ENCODE measurements at places on chromosomes 11 and 22. TPM values are rescaled to one million over a fixed set of nuclear protein-coding genes. Genes with fewer than 3 reads are reported as not detected.

The TMEM191B gene
- total RNA-seq: 6.4 TPM

The TSGA10IP gene
- total RNA-seq: not detected

The CRYBA4 gene
- not detected for total RNA-seq

The UPK2 gene
- 17.1 TPM for total RNA-seq

The C1QTNF4 gene
- total RNA-seq: 0.22 TPM

The KCNQ1 gene
- 0.55 TPM for total RNA-seq

The UBQLNL gene
- total RNA-seq: not detected

The PKDREJ gene
- not detected for total RNA-seq

The SLC25A18 gene
- total RNA-seq: 0.57 TPM

The E2F8 gene
- total RNA-seq: 22.0 TPM

The FAM118B gene
- 12.5 TPM for total RNA-seq

The SLC22A8 gene
- not detected for total RNA-seq

The ADAMTS8 gene
- total RNA-seq: not detected

The TSPO gene
- total RNA-seq: 308 TPM

The TPST2 gene
- total RNA-seq: 18.9 TPM

Data from PC-9 (cell line).